ENCODE measurements at places on chromosomes 2 and 18.

- DNase-seq, result no peak
These were observed 30.4 kb downstream of the TOGARAM2 start for GRCh38 chr2:29011418-29012060.

DNA sequence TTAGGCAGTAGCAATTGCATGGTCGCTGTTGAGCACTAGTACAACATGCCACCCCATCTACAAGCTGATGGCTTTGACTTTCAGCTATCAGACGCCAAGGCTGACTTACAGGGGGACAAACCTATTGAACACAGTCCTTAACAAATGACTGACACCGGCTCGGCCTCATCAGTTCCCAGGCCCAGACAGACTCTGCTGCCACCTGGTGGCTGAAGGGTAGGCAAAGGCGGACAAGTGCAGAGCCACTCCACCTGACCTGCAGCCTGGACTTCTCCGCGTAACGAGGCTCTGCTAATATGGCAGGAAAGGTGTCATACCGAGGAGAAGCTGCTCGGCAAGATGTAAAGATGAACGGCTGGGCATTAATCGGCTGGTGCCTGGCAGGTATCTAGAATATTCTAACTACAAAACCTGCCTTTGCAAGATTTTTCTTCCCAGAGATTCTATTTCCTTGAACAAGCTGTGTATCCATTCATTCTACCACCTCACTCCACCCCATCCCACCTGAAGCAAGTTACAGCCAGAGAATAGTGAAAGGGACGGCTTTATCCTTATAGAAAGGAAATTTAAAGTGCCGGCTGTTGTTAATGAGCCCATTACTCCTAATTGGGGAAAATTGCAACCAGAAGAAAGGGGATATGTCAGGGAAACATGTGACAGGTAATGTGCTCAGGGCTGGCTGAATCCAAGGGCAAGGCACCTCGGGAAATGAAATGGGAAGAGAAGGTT lies 67.4 kb downstream of the STEAP3 start:
- peak; percentile 24 for DNase-seq

DNA sequence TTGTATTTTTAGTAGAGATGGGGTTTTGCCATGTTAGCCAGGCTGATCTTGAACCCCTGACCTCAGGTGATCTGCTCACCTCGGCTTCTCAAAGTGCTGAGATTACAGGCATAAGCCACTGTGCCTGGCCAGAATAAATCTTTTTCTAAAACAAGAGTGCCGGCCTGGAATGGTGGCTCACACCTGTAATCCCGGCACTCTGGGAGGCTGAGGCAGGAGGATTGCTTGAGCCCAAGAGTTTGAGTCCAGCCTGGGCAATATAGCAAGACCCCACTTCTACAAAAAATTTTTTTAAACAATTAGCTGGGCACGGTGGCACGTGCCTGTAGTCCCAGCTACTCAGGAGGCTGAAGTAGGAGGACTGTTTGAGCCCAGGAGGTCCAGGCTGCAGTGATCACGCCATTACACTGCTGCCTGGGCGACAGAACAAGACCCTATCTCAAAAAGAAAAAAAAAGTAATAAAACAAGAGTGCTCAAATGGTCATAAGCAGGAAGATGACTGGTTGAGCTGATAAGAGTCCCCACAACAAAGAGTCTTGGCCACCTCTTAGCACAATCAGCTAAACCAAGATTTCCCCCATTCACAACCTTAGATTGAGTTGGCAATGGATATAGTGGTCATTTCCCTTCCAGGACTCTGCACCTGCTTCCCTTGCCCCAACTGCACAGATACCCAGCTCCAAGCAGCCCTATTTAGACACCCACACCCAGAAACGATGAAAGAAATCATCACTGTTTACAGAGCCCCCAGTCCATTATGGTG lies 5.8 kb upstream of the UCN start:
- no peak for DNase-seq

GRCh38 chr18:48402953-48403352 lies 6.2 kb downstream of the ZBTB7C start:
- no peak for DNase-seq

DNA sequence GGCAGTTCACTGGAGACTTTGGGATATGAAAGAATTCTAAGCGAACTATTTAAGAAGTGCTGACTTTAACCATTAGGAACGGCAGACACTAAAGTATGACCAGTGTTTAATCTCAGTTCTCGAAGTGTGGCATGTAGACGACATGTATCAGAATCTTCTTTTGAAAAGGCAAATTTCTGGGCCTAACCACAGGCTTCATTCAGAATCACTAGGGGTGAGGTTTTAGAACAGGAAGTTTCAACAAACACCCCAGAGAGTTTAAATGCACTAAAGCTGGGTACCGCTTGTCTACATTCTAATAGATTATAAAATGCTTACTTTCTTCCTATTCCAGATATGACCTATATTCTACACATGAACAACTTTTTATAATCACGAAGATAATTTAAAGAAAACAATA lies 180.3 kb downstream of the ANKRD44 start:
- DNase-seq, result no peak

- no peak for DNase-seq
These were observed 240.5 kb downstream of the BCL2 start for GRCh38 chr18:63079114-63079513.

DNA sequence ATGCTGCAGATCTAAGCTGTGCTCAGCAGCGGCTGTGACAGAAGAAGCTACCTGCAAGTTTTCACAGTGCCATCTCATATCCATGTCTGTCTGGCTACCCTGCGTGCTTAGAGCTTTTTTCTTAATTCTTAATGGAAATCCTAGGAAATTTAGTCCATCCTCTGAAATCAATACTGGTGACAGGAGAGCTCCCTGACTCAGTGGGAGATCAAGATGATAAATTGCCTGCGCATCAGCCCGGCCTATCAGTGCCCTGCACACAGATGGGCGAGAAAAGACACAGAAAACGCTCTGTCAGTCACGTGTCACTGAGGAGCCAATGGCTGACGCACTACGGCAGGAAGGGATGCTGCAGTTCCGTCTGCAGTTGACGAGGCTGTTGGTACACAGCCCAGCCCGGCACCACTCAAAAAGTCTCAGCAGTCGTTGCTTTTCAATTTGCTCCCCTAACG lies 819.6 kb upstream of the FSHR start:
- peak; percentile 15 for DNase-seq

- DNase-seq, result no peak
These were observed 586.0 kb upstream of the VRK2 start for GRCh38 chr2:57460396-57461276.

- DNase-seq, result no peak
These were observed 10.5 kb downstream of the CTLA4 start for GRCh38 chr2:203878063-203878462.

- no peak for DNase-seq
These were observed 45.4 kb downstream of the C18orf63 start for GRCh38 chr18:74360852-74361655.

GRCh38 chr18:68604256-68604655 lies 110.7 kb downstream of the TMX3 start:
- DNase-seq, result no peak

GRCh38 chr2:191691016-191691735 lies 13.2 kb downstream of the NABP1 start:
- DNase-seq, result no peak

DNA sequence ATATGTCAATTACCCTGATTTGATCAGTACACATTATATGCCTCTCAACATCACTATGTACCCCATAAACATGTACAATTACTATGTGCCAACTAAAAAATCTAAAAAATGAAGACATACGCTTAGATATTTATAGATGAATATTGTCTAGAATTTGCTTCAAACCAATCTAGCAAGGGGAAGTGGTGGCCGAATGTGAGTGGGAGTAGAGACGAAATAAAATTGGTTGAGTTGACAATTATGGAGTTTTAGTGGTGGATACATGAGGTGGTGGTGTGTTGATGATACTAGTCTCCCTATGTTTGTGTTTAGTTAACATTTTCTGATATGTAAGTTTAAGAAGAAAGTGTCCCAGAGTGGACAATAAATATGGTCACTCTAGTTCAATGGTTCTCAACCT lies 49.0 kb downstream of the SDC1 start:
- no peak for DNase-seq

DNA sequence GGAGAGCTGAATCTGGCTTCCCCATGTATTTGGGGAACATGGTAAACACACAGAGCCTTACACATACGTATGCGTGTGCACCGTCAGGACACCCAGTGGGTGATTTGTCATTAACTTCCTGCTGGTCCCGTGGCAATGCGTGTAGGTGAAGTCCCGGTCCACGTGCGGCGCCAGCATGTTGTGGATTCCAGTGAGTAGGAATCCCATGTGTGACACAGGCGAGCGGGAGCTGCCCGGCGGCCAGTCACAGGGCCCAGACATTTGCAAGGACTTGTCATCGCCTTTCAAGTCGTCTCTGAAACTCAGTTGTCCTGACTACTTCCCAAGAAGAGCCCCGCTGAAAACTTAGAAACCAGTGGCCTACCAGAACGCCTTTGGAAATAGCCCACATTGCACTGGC lies 102.0 kb downstream of the RNF144A start:
- DNase-seq, result no peak

DNA sequence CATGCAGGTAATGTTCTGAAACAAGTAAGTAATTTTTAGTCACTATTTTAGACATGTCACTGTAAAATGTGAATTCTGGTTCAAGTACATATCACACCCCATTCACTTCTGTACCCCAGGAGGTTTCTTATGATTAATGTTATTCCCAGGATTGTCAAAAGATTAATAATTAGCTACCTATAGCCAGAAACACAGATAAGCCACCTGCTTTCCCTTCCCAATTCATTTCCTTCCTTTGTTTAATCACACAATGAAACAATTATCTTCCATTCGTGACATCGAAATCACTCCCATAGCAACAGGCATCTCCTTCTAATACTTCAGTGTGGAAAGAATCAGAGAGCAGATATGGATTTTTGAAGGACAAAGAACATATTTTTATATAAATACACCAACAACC lies 1650.3 kb upstream of the CELF4 start:
- no peak for DNase-seq

- no peak for DNase-seq
These were observed 65.3 kb downstream of the STAT1 start for GRCh38 chr2:190948671-190949070.

GRCh38 chr18:48363175-48363574 lies 46.0 kb downstream of the ZBTB7C start:
- no peak for DNase-seq

- no peak for DNase-seq
These were observed 928 bp downstream of the GPR39 start for GRCh38 chr2:132417430-132418035.

DNA sequence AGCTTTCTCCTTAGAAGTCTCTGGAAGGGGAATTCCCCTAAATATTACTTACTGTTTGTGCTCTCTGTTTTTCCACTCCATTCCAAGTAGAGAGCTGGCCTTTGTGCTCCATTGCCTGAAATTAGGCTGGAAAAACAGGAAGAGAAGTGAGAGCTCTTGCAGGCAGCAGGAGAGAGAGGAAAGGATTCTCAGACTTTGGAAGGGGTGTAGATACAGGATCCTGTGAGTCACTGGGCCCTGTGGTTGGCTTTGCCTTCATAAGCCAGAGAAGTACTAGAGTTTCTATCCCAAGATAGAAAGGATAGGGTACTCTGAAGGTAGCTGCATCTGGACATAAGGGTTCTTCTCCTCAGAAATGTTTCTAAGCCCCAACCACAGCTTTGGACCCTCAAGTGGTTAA lies 188.9 kb downstream of the CMPK2 start:
- DNase-seq, result no peak

DNA sequence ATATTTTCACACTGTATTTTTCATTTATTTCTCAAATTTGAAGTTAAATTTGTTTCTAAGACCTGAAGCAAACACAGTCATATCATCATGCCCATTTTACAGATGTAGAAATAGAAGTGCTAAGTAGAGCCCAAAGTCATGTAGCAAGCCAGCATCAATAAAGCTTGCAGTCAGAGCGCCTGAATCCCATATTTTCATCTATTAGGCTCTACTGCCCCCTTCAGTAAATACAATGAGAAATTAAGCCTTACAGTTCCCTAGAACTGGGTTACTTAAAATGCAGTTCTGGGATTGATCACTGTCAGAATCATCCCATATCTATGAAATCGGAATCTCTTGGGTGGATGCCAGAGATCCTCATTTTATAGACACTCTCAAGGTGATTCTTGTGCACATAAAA lies 419.9 kb downstream of the TGIF1 start:
- peak; percentile 25 for DNase-seq

GRCh38 chr2:180334514-180334913 lies 327.4 kb upstream of the CWC22 start:
- DNase-seq, result no peak

DNA sequence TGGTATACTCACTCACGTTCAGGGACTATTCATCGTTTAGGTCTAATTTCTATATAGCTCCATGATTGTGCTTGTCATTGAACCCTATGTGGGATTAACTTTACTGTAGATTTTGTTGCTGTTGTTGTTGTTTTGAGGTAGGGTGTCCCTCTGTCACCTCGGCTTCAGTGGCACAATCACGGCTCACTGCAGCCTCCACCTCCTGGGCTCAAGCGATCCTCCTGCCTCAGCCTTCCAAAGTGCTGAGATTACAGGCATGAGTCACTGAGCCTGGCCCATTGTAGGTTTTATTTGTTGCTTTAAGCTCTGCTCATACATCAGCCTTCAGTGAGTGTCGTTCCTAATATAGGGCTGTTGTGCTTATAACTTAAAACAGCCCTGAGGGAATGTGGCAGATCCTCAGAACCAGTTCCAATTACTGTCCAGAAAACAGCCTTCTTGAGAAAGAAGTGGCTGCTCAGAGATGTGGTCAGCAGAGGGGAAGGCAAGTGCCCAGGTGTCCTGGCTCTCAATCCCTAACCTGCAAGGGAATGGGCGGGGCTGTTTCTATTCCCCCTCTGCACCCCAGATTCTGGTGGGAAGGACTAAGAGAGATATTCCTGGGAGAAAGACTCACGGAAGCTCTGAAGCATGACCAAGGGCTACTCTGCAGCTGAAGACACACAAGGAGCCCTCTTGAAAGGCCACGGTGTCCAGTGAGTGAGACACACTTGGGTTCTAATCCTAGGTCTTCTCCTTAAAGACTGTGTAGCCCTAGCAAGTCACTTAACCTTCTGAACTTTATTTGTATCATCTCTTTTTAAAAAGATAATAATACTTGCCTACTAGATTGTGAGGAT lies 79.6 kb upstream of the LCLAT1 start:
- DNase-seq, result no peak

GRCh38 chr2:108586631-108587030 lies 52.4 kb downstream of the LIMS1 start:
- no peak for DNase-seq

DNA sequence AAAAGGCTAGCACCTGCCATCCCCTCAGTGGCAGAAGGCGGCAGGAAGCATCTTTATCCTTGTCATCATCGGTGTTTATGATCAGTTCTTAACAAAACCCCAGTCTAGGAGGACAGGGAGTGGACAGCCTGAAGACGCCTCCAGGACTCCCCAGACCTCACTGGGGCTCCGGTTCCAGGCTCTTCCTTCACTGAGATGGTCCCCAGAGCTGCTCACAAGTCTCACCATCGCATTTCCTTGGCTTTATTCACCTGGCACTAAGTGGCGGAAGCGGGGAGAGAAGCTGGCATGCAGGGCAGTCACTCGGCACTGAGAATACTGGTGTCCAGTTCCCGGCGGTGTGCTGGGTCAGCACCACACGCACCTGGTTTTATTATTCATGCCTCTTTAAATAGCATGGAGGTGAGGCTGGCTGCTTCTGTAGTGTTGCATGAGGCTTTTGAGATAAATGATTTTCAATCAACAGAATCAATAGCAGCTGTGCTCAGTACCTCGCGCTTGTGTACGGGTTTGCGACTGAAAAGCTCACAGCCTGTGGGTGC lies 68.7 kb downstream of the CABLES1 start:
- no peak for DNase-seq

GRCh38 chr18:44149706-44150105 lies 531.0 kb upstream of the SETBP1 start:
- DNase-seq, result no peak

GRCh38 chr2:226578879-226579278 lies 220.7 kb downstream of the IRS1 start:
- DNase-seq, result no peak
